ENCODE measurements at places on chromosomes 4 and X. TPM values are rescaled to one million over a fixed set of nuclear protein-coding genes. Genes with fewer than 3 reads are reported as not detected.

Gene FAM236A
- total RNA-seq: not detected

Gene SPARCL1
- not detected for total RNA-seq

Gene MAGEE2
- not detected for total RNA-seq

Gene SOD3
- total RNA-seq: 0.28 TPM

Gene ETDB
- total RNA-seq: not detected

Gene STAP1
- not detected for total RNA-seq

DNA sequence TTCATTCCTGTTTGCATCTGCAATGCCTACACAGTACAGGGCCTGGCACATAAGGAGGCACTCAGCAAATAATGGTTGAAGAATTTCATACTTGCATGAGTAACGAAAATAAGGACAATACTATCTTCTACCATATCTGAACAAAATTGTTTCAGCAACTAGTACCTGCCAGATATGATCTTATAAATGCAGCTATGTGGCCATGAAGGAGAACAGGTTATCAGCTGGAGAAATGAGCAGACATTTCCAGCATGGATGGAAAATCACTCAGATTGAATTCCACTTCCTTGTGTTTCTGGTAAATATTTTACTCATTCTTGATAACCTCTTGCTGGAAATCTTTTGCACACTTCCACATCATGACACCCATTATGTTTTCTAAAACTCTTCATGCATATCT, 204.0 kb downstream of the ADAMTS3 start:
- no peak for DNase-seq

DNA sequence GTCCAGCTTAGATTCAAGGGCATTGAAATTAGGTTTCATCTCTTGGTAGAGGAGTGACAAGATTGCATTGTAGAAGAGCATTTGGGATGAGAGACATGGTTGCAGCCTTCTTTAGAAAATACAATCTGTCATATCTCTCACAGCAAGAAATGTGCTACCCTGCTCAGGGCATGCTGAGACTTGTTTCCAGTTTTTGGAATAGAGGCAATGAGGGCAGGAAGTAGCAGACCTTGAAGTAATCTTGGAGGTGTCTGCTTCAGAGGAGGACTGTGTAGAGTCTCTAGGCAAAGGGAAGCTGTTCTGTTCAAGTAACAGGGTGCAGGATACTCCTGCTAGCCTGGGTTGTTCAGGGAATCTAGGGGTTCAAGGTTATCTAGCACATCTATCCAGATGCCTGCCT, 116.1 kb upstream of the ZNF827 start:
- no peak for DNase-seq

- DNase-seq: no peak
Observed at GRCh38 chr4:189293459-189293858, 647.2 kb upstream of the FRG1 start.

DNA sequence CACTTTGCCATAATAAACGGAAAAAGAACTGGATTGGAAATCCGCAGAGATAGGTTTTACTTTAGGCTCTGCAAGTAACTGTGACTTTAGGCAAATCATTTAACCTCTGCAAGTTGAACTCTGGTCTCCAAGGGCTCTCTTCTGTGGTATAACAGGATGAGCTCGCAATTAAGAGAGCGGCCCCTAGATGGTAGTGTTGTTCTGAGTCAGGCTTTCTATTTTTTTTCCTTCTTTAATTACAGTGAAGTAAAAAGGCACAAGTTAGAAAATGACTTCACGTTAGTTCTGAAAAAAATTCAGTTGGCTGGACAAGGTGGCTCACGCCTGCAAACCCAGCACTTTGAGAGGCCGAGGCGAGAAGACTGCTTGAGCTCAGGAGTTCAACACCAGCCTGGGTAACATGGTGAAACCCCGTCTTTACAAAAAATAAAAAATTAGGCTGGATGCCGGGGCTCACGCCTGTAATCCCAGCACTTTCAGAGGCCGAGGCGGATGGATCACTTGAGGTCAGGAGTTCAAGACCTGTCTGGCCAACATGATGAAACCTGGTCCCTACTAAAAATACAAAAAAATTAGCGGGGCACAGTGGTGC, 18.0 kb downstream of the RPS3A start:
- peak; percentile 69 for DNase-seq

- DNase-seq: peak; percentile 93
Observed at GRCh38 chr4:143381189-143382118, 44.8 kb downstream of the GAB1 start.

DNA sequence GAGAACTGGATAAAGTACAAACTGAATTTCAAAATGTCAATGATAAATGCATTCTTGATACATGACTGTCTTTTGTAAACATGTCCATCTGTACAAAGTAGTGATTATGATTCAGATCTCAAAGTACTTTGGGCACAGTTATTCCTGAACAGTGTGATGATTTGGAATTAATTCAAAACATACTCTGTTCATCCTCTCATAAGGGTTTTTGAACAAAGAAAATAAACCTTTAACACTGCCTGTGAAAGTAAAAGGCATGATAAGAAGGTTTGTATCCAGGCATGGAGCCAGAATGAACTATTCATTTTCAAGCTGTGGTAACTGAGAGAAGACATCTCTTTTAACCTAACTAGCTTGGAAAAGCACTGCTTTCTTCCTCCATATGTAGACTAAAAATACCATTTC, 883 bp upstream of the KLHL4 start:
- DNase-seq: peak; percentile 55

DNA sequence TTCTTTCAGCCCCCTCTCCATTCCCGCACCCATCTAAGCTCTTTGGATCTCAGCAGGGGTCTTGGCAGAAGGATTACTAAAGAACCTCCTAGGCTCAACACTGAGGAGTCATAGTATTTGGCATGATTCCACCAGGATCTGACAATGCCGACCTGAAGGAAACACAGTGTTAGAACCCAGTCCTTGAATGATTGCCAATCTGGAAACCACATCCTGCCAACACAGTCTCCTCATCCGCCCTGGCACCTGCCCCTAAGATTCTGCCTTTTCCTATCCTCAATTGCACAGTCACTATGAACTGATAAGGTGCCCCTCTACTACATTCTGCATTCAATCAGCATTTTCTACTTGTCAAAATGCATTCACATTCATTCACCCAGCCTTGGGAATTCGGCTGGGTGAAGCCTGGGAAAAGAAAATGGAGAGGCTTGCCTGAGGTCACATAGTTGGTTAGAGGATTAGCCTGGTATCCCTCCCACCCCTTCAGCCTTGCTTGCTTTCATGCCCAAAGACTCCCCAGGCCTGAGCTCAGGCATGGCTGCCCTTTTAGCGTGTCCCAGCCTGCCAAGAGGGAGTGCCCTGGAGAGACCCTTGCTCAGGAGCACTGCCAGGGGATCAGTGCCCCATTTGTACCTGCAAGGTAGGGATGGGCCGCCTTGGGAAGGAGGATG, 2.2 kb upstream of the CLDN2 start:
- peak; percentile 71 for DNase-seq
